ENCODE measurements at places on chromosomes 6 and 20. TPM values are rescaled to one million over a fixed set of nuclear protein-coding genes. Genes with fewer than 3 reads are reported as not detected.

- peak; percentile 3 for DNase-seq
Measured at GRCh38 chr6:46103441-46104115, 26.2 kb upstream of the ENPP4 start.

- DNase-seq = no peak
Measured at GRCh38 chr6:117167520-117168271, 97.7 kb upstream of the VGLL2 start.

- no peak for DNase-seq
Measured at GRCh38 chr6:118740372-118740771, 89.0 kb upstream of the CEP85L start.

DNA sequence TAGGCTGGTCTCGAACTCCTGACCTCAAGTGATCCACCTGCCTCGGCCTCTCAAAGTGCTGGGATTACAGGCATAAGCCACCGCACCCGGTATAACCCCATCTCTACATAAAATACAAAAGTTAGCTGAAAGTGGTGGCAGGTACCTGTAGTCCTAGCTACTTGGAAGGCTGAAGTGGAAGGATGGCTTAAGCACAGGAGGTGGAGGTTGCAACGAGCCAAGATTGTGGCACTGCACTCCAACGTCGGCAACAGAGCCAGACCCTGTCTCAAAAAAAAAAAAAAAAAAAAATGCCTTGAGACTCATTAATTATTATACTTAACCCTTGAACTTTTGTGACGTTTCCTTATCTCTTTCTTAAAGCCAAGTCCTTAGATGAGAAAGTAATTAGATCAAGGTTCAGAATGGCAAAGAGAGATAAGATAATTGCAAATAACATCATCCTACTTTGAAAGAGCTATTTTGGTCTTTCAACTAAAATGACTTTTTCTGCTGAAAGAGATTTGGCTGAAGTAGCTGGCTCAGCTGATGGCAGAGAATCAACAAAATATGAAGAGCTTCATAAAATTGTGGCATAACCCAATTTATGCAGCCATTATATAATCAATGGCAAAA, 4.7 kb upstream of the SHLD1 start:
- DNase-seq = no peak

DNA sequence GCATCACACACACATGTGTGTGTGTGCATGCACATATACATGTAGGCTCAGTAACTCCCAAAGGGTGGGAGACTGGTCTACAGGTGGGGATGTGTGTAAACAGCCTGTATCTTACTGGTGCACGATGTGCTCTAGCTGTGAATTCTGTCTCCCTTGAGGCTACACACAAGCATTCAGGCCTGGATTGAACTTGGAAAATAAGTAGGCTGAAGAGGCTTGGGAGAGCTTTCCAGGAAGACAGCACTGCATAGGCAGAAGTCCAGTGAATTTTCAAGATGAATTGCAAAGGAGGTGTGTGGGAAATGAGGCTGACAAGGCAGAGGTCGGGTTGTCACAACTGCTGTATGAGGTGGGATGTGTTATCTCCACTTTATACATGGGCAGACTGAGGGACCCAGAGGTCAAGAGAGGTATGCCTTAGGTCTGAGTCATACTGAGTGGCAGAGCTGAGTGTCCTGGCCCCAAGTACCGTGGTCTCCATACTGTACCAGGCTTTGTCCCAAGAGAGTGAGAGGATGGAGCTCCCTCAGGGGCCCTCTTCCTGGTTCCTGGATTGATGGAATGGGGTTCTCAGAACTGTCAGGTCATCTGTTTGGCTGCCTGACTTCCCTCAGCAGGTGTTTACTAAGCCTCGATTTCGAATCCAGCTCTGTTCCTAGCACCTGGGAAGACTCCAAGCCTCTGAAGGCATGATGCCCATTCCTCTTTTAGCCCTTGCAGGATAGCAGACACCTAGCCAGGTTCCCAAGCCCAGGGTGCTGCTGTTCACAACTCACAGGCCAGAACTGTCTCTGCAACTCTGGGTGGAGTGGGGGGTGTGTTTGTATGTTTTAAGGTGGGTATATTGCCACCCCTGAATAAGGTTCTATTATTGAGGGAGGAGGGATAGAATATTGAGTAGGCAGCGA, 14.4 kb downstream of the SNPH start:
- no peak for DNase-seq

DNA sequence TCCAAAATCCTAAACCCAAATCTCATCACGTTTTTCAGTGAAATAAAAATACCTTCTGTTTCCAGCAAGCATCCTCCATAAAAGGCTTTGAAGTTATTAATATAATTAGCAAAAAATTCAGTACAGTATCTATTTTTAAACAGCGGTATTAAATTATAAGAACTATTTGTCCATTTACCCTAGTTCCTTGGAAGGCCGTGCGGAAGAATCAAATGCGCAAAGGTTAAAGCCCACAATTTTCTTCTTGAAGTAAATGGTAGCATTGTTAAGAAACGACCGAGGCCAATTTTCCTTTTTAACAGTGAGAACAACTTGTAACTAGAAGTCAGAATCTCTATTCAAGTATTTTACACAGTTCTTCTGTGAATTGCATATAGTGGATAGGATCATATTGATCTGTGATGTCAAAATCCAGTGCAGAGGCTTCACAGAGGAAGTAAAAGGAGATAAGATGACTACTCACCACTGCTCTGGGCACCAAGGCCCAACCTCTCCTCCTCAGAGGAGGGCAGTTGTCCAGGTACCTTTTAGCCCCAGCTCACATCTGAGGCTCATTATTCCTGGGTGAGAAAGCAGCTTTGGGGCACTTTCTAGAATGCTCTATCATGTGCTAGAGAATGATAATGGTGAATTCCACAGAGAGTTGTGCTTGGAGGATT, 36.3 kb downstream of the TNFAIP3 start:
- DNase-seq = no peak

GRCh38 chr6:47674673-47675072, 23.7 kb upstream of the ADGRF4 start:
- no peak for DNase-seq

GRCh38 chr6:132279592-132280139, 121.6 kb downstream of the MOXD1 start:
- DNase-seq = peak; percentile 83

GRCh38 chr20:54792688-54793087, 317.3 kb downstream of the DOK5 start:
- DNase-seq = no peak

DNA sequence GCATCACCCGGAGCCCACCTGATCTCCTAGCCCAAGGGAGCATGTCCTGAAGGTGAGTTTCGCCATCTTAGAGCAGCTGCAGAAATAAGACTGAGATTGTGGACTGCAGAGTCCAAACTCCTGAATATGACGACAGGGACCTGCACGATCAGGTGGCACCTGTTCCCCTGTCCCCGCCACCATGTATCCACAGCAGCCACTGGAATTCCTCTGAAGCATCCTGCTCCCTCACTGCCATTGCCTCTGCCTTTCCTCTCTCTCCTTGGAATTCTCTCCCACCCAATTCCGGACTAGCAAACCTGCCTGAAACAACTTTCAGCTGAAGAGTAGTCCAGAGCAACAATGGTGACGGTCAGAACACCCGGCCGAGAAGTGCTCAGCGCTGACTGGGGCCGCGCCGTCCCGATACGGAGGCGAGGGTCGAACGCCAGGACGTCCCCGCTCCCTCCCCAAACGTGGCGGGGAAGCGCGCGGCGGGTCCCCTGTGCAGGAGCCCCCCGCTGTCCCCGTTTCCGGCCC, 694 bp upstream of the FAM120B start:
- DNase-seq = no peak

- DNase-seq = no peak
Measured at GRCh38 chr6:139569566-139569965, 195.1 kb upstream of the CITED2 start.

GRCh38 chr6:52297433-52297832, 12.9 kb upstream of the MCM3 start:
- DNase-seq = no peak

DNA sequence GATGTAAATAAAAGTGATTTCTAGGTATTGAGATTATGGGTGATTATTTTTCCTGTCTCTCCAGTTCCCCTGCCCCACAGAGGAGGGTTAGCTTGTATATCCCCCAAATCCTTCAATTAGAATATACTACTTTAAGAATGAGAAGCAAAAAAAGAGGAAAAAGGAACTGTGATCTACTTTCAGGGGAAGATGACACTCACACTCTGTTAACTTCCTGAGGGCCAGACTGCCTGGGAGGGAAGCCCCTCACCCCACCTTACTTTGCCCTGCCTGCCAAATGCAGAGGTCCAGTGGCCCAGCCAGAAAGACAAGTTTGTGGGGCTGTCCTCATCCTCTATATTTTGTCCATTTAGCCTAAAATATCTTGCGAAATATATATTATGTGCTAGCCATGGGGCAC, 9.2 kb upstream of the LY86 start:
- DNase-seq = no peak

DNA sequence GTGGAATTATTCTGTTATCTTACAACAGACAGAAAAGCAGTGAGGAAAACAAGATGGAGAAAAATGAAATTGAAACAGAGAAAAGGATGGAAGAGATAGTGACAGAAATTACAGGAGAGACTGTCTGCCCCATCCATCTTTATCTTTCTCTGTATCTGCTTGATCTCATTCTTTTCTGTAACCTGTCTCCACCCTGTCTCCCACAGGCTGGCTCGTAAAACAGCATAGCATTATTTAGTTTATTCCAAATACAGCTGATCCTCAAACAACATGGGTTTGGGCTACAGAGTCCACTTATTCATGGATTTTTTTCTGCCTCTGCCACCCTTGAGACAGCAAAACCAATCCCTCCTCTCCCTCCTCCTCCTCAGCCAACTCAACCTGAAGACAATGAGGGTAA, 482.3 kb upstream of the JARID2 start:
- DNase-seq = no peak

- no peak for DNase-seq
Measured at GRCh38 chr6:165060720-165061119, 248.7 kb downstream of the C6orf118 start.

DNA sequence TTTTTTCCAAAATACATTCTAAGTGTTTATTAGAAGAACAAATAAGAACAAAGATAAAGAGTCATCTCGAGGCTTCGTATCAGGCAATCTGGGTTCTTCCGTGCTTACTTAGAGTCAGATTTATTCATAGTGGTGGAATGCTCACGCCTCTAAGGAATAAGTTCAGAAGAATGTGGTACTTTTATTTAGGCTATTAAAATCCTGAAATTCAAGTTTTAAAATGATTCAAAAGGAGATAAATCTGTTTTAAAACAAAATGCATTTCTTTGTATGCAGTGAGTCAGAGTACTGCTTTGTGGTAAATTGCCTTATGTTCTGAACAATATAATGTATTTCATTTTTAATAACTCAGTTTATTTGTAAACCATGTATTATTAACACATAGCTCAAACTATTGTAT, 89.1 kb downstream of the FUT9 start:
- DNase-seq = no peak

DNA sequence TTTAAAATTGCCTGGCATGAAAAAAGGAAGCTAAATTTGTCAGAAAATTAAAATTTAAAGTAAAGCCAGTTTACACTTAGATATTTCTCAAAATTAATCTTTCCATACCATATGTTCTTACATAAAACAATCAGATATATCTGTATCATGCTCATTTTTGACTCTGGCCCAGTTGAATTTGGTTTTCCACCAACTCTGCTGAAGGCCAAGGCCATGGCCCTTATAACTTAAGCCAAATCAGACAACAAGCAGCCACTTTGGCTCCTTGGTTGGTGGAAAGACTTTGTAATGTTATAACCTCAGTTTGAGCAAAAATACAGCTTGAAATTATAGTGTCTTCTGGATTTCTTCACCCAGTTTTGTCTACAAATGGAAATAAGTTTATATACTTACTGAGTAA, 97.3 kb downstream of the CENPW start:
- no peak for DNase-seq

- no peak for DNase-seq
Measured at GRCh38 chr6:55023230-55023629, 151.1 kb upstream of the HCRTR2 start.

DNA sequence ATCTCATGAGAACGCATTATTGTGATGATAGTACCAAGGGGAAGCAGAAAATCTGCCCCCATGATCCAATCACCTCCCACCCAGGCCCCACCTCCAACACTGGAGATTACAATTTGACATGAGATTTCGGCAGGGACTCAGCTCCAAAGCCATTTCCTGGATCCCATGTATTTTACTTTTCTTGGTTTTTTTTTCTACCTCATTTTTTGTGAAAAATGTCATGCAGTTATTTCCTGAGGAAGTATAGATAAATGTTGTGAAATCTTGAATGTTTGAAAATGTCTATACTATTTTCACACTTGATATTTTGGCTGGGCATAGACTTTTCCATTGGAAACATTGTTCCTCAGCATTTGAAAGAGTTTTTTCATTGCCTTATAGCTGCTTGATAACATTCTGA, 9.1 kb upstream of the BRPF3 start:
- DNase-seq = no peak

GRCh38 chr6:147150293-147150692, 53.9 kb upstream of the STXBP5 start:
- no peak for DNase-seq

GRCh38 chr20:44732327-44732726, 13.3 kb upstream of the KCNK15 start:
- no peak for DNase-seq

- DNase-seq = no peak
Measured at GRCh38 chr6:92708270-92708669, 711.1 kb downstream of the EPHA7 start.

GRCh38 chr6:3026791-3027626, 27.3 kb downstream of the NQO2 start:
- DNase-seq = no peak

GRCh38 chr20:3759316-3759823, 8.2 kb downstream of the ADISSP start:
- DNase-seq = no peak

- no peak for DNase-seq
Measured at GRCh38 chr6:135449246-135449645, 48.3 kb downstream of the AHI1 start.

GRCh38 chr6:164401871-164402270, 907.5 kb downstream of the C6orf118 start:
- DNase-seq = no peak

The SIRPB2 gene
- 4.0 TPM for total RNA-seq

The TFAP2C gene
- 0.11 TPM for total RNA-seq

The ZSCAN23 gene
- total RNA-seq = 5.4 TPM

The TAAR8 gene
- not detected for total RNA-seq

The ENPP5 gene
- not detected for total RNA-seq

The TREM2 gene
- not detected for total RNA-seq

The KCNB1 gene
- 0.81 TPM for total RNA-seq

The NR2E1 gene
- total RNA-seq = not detected

The LY6G6F gene
- not detected for total RNA-seq

The ZBTB46 gene
- 0.96 TPM for total RNA-seq

The TMEM74B gene
- total RNA-seq = not detected

The OR2H1 gene
- total RNA-seq = not detected

The CAGE1 gene
- total RNA-seq = 0.19 TPM

The SPATA2 gene
- 9.2 TPM for total RNA-seq

The FAM83D gene
- 74.0 TPM for total RNA-seq

The ACTL10 gene
- total RNA-seq = 0.39 TPM

The PEX3 gene
- total RNA-seq = 19.0 TPM

The OXT gene
- total RNA-seq = not detected

The SLC2A10 gene
- total RNA-seq = 0.37 TPM

The TAGAP gene
- 0.11 TPM for total RNA-seq

The FAM229B gene
- total RNA-seq = 11.6 TPM
